Activated CD4-positive, alpha-beta T cell treated with anti-CD3 and anti-CD28 coated beads for 4 hours (primary cell): ENCODE measurements at places on chromosomes 12 and 14.

DNA sequence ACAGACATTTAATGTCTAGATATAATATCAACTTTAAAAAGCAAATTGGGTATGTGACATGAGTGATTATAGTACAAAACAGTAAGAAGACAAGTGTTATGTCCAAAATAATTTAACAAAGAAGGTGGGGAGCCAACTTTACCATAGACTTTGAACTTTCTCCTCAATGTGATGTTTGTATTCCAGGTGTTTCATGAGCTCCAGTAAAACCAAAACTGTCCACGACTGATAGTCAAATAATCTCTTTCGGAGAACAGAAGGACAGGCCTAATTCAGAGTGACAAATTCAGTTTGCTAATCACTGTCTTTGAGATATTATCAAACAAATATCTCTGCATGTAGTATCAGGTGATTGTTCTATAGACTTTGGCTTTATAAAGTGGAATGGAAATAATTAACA is 1112.6 kb downstream of the SLC6A15 start:
- no peak for DNase-seq

DNA sequence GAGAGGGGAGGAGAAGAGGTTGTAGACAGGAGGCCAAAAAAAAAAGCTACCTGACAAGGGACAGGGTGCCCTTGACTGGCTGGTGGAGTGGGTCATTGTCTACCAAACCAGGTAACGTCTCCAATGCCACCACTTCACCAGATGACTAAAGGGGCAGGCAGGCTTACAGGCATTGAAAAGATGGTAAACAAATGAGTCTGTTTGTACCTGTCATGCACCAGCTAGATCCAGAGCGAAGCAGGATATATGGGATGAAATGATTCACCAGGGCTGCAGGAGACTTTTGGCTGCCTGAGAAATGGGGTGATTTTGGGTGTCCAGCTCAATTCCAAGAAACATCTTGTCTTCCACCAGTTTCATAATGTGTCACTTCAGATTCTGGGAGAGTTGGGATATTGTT is 4.0 kb downstream of the C12orf54 start:
- DNase-seq, result no peak

GRCh38 chr12:121582583-121583333 is 1.9 kb upstream of the KDM2B start:
- DNase-seq, result no peak

- no peak for DNase-seq
Observed at GRCh38 chr12:122544537-122544936, 17.5 kb downstream of the KNTC1 start.

GRCh38 chr12:7207866-7208625 is 18.6 kb downstream of the PEX5 start:
- DNase-seq, result no peak

DNA sequence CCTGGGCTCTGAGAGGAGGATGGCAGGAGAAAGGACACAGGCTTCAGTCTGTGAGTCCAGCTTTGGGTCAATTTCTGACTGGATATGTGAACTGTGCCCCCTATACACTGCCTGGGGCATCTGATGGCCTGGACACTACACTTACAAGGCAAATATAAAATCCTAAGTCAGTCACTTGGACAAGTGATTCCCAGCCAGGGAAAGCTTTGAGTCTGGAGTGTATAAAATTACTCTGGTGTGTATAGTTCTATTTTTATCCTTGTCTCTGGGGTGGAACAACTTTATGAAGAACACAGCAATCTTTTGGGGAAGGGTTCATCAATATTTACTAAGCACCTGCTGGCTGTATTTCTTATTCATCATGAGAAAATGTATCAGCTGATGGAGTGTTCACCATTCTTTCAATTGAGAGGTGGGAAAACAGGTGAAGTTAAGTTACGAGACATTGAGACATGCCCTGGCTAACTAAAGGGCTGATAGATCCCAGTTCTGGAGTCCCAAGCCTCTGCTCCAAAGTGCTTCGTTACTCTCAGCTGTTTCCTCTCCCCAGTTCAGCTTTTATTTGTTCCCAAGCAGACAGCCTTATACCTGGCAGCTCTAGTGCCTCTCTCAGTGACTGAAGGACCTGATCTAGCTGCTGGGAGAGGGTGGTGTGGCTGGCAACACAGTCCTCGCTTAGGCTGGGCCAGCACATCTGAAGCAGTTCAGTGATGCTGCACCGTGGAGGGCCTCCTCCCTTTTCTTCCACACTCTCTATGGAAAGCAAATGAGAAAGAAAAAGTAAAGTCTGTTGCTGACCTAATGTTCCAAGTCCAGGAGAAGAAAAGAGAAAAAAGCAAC is 30.9 kb downstream of the ZFYVE26 start:
- DNase-seq, result no peak

DNA sequence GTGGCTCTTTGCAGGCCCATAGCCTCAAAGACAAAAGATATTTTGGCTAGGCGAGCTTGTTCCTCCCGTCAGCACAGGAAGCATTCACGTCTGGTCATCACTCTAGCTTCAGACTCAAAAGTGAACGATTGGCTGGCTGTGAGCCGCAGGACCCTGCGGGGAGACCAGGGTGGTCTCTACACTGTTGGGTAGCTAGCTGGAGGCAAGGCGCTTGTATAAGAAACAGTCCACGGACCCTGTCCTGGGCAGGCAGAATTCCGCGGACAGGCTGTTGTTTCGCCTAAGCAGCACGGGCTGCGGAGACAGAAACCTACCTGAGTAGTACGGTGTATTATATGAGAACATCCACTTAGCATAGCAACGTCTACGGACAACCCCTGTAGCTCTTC is 29.6 kb downstream of the WBP11 start:
- DNase-seq, result no peak

GRCh38 chr14:24145690-24146452 is 539 bp downstream of the PSME2 start:
- DNase-seq, result no peak

DNA sequence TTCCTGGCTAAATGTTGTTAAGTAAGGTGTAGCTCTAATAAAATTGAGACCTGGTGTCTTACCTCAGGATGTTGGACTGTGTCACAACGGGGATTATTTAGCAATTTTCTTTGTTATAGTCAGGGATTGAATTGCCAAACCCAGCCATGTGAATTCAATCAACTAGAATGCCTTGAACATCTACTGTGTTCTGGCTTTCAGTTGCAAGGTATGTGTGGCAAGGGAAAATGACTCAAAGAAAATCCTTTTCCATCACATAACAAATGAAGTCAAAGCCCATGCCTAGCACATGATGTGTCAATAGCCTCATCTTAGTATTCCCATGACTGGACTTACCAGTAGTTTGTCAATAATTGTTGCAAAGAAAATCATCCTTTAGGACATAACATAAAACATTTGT is 519.8 kb upstream of the FLRT2 start:
- DNase-seq, result no peak

DNA sequence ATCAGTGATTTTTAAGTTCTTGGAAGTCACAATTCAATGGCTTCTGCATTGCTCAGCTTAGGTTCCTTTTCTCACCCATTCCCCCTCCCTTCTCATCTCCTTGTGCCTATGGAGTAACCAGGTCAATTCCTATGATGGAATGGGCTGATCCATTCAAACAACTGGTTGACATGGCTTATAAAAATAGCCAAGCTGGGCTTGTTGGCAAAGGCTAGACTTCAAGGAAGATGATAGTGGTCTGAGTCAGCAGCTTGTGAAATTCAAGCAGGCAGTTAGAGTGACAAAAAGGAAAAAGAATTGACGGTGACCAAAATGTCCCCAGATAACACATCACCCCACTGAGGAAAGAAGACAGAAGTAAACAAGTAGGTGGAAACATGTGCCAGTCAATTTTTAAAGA is 119.9 kb upstream of the PCED1B start:
- no peak for DNase-seq
